ENCODE measurements at places on chromosomes 2 and 18. TPM values are rescaled to one million over a fixed set of nuclear protein-coding genes. Genes with fewer than 3 reads are reported as not detected.

CD8B2 gene
- polyA plus RNA-seq: 1.6 TPM

NDUFV2 gene
- 119 TPM for polyA plus RNA-seq

UPP2 gene
- 0.24 TPM for polyA plus RNA-seq

GRCh38 chr18:57352761-57353136 lies 392 bp downstream of the ST8SIA3 start:
- peak; percentile 73 for DNase-seq

- no peak for DNase-seq
Measured at GRCh38 chr2:38599706-38600105, 3.0 kb downstream of the HNRNPLL start.

RMND5A gene
- polyA plus RNA-seq: 22.5 TPM

- DNase-seq: no peak
Measured at GRCh38 chr2:8511868-8512612, 169.8 kb upstream of the ID2 start.

CNGA3 gene
- 10.8 TPM for polyA plus RNA-seq

MYL1 gene
- polyA plus RNA-seq: not detected

GRCh38 chr2:238060542-238061314 lies at the start of gene SCLY:
SCLY (plus strand) TSS chr2:238061001; CDS start chr2:238061055, 54 bp downstream.
- DNase-seq: peak; percentile 99

DNA sequence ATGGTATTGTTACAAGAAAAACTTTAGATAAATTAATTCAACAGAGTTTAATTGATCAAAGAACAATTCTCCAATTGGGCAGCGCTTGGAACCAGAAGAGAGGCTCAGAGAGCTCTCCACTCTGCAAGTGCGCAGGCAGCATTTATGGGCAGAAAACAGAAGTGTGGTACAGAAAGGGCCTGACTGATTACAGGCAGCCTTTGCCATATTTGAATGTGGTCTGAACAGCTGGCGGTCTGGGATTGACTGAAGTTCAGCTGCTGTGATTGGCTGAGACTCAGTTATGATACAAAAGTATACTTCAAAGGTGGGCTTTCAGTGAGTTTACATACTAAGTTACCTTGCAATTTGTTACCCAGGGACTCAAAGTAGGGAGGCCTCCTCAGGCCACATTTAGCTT lies 301.3 kb upstream of the ID2 start:
- DNase-seq: no peak

MYOM1 gene
- polyA plus RNA-seq: 3.1 TPM

DNA sequence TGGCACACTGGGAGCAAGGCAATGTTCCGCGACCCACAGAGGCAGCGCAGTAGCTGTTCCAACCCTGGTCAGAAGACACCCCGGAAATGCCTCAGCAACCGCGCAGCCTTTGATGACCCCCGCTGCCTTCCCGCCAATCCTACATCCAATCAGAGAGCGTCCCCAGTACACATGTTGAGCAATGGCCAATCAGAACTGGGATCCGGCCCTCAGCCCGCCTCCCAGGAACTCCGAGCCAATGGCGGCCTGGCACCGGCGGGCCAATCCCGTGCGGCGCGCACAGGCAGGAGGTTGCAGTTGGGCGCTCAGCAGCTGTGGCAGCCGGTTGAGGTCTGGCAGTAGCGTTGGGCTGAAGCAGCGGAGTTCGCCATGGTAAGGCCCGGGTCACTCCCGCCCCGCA lies at the start of gene TUBA3D:
Gene TUBA3D (plus strand): TSS at position 289 of the 400 bp plus-strand sequence. CDS start 81 bp downstream, at position 370.
- no peak for DNase-seq

DNA sequence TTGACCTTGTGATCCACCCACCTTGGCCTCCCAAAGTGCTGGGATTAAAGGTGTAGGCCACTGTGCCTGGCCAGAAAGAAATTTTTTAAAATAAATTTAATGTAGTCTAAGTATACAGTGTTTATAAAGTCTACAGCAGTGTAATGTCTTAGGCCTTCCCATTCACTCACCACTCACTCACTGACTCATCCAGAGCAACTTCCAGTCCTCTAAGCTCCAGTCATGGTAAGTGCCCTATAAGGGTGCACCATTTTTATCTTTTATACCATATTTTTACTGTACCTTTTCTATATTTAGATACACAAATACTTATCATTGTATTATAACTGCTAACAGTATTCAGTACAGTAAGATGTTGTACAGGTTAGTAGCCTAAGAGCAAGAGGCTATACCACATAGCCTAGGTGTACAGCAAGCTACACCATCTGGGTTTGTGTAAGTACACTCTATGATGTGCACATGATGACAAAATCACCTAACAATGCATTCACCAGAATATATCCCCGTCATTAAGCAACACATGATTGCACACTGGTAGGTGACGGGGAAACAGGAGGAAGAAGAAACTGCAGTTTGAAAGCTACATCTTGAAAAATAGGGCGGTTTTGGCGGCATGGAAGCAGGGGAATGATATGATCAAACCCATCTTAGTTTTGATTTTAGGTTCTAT lies 105.1 kb upstream of the ITGB6 start:
- no peak for DNase-seq

- DNase-seq: peak; percentile 64
Measured at GRCh38 chr2:43041661-43042360, 184.6 kb downstream of the ZFP36L2 start.

PRSS56 gene
- polyA plus RNA-seq: not detected

COL4A3 gene
- polyA plus RNA-seq: 0.15 TPM
